ENCODE measurements at places on chromosomes 11 and 22. TPM values are rescaled to one million over a fixed set of nuclear protein-coding genes. Genes with fewer than 3 reads are reported as not detected.

- no peaks in the 10 kb centered on the region for H3K4me1 ChIP-seq
- H3K27ac ChIP-seq, result no peak overlapping the region
- no peak overlapping the region for H3K4me3 ChIP-seq
Measured at GRCh38 chr22:49735411-49735900, 92.2 kb downstream of the BRD1 start.

DNA sequence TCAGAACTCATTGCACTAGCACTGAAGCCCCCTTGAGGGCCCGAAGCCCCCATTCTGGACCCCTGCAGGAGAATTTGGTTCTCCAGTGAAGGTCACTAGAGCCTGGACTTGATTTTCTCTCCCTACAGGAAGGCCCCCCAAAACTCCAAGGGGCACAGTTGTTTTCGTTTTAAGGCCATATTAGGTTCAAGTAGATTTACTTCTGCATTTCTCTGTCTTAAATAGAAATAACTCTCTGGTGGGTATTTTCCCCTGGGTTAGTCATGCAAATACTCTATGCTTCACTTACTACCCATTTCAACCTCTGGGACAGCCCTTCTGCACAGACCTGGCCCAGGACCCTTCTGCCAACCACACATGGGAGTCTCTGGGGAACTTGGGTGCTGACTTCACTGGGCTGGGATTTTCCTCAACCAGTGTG, 41.6 kb downstream of the WEE1 start:
- H3K27ac ChIP-seq, result no peak overlapping the region
- no peak overlapping the region for H3K4me3 ChIP-seq
- H3K4me1 ChIP-seq, result peaks cover 23% of the 10 kb centered on the region
- no peaks in the 10 kb centered on the region for H3K36me3 ChIP-seq
- DNase-seq, result no peak

GRCh38 chr11:77214557-77214956, 86.5 kb downstream of the MYO7A start:
- no peaks in the 10 kb centered on the region for H3K4me1 ChIP-seq
- no peaks in the 10 kb centered on the region for H3K27me3 ChIP-seq
- H3K36me3 ChIP-seq, result no peaks in the 10 kb centered on the region
- H3K27ac ChIP-seq, result no peak overlapping the region

DNA sequence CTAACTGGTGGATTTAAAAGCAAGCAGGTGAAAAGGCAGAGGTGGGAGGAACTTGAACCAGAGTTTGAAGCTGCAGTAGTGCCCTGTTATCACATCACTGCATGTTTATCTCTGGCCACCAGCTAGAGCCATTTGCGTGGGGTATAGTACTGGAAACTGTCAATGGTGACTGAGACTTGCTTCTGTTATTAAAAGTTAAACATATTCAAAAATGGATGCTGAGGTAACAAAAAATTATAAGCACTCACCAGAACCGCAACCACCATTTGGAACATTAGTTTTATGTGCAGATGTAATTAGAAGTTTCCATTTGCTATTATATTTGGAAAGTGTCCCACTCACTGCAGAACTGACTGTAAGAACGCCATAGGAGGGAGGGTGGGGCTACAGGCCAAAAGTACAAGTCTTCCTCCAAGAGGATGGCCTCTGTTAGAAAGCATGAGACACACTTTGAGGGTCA, 1.2 kb upstream of the CD59 start:
- H3K27ac ChIP-seq, result peak overlapping the region; percentile 95
- DNase-seq, result no peak
- H3K4me1 ChIP-seq, result peaks cover 5% of the 10 kb centered on the region
- no peak overlapping the region for H3K4me3 ChIP-seq
- H3K27me3 ChIP-seq, result no peaks in the 10 kb centered on the region

DNA sequence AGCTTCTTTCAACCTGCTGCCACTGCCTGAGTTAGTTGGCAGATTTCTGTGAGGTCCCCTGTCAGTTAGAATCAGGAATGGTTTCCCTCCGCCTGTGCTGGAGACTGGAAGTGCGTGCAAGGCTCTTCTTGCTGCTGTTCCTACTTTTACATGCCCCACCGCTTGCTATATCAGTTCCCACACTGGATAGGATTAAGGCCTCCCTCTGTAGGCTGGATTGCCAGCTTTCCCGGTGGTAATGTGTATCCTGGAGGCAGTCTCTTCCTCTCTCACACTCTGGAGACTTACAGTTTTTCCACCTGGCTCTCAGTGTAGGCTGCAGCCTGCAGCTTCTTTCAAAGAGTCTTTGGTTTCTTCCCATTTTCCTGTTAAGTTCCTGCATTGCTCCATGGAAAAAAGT, 66.5 kb downstream of the ARHGAP42 start:
- no peak overlapping the region for H3K4me3 ChIP-seq
- DNase-seq, result no peak
- no peak overlapping the region for H3K27ac ChIP-seq
- H3K4me1 ChIP-seq, result peaks cover 2% of the 10 kb centered on the region
- H3K36me3 ChIP-seq, result no peaks in the 10 kb centered on the region

- H3K27me3 ChIP-seq, result no peaks in the 10 kb centered on the region
- H3K27ac ChIP-seq, result no peak overlapping the region
- no peak overlapping the region for H3K4me3 ChIP-seq
- DNase-seq, result peak; percentile 76
- H3K4me1 ChIP-seq, result no peaks in the 10 kb centered on the region
Measured at GRCh38 chr11:6438979-6439571, 1.7 kb downstream of the HPX start.

- H3K27ac ChIP-seq, result no peak overlapping the region
- no peaks in the 10 kb centered on the region for H3K27me3 ChIP-seq
Measured at GRCh38 chr11:106172386-106172991, 95.0 kb downstream of the AASDHPPT start.

DNA sequence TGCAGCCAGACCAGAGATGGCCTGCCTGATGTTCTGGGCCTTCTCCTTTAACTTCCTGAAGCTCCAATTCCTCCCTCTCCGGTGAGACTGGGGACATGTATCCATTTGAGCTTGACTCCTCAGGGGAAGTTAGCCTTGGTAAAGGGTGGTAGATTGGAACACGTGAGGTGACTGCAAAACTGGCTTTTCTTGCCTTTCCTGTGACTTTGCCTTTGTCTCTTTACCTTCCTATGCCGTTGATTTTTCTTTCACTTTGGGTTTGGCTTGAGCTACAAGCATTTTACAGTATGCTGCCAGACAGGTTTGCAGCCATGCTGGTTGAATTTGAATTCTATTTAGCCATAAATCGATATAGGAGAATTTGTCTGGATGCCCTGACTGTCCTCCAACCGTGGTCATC, 16.8 kb upstream of the GLYATL1 start:
- H3K4me3 ChIP-seq, result no peak overlapping the region
- DNase-seq, result no peak
- H3K27me3 ChIP-seq, result no peaks in the 10 kb centered on the region
- H3K27ac ChIP-seq, result no peak overlapping the region

GRCh38 chr11:13480198-13480597, 15.6 kb downstream of the PTH start:
- no peak overlapping the region for H3K27ac ChIP-seq
- H3K36me3 ChIP-seq, result no peaks in the 10 kb centered on the region
- no peak for DNase-seq
- H3K4me3 ChIP-seq, result no peak overlapping the region

DNA sequence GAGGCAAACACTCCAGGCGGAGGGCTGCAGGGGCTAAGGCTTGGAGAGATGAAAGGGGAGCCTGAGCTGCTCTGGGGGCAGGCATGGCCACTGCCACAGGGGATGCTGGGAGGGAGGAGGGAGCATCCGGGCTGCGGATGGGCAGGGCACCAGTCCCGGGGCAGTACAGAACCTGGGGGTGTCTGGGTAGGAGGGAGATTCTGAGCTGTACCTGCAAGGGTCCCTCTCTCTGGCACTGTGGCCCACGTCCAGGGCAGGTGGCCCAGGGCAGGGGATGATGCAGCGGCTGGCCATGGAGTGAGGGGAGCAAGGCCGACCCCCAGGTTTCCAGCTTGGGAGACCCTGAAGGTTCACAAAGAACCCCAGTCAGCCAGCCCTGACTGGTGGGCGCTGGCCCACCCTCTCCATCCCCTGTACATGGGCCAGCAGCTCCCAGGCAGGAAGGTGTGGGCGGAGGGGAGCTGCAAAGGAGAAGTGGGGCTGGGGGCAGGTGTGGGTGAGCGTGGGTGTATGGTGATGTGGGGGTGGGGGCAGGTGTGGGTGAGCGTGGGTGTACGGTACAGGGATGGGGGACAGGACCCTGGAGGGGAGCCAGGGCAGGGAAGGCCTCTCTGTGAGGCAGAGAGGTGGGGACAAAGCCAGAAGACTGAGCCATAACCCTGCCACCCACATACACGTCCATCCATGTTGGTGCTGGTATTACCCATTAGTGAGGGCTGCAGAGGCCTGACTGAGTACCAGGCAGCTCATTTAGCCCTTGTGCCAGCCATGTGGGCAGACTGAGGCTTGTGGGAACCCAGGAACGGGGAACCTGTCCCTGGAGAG, 2.2 kb upstream of the TNFRSF13C start:
- no peak overlapping the region for H3K4me3 ChIP-seq
- H3K4me1 ChIP-seq, result peaks cover 2% of the 10 kb centered on the region
- DNase-seq, result no peak
- H3K27ac ChIP-seq, result no peak overlapping the region

- peaks cover 3% of the 10 kb centered on the region for H3K4me1 ChIP-seq
- no peak overlapping the region for H3K4me3 ChIP-seq
- no peak overlapping the region for H3K27ac ChIP-seq
- no peaks in the 10 kb centered on the region for H3K27me3 ChIP-seq
Measured at GRCh38 chr11:36405585-36406367, 104.3 kb downstream of the TRAF6 start.

- no peaks in the 10 kb centered on the region for H3K27me3 ChIP-seq
- no peak overlapping the region for H3K4me3 ChIP-seq
- peak; percentile 26 for DNase-seq
- peaks cover 15% of the 10 kb centered on the region for H3K36me3 ChIP-seq
- no peak overlapping the region for H3K27ac ChIP-seq
Measured at GRCh38 chr22:19488884-19489843, 9.4 kb downstream of the CDC45 start.

DNA sequence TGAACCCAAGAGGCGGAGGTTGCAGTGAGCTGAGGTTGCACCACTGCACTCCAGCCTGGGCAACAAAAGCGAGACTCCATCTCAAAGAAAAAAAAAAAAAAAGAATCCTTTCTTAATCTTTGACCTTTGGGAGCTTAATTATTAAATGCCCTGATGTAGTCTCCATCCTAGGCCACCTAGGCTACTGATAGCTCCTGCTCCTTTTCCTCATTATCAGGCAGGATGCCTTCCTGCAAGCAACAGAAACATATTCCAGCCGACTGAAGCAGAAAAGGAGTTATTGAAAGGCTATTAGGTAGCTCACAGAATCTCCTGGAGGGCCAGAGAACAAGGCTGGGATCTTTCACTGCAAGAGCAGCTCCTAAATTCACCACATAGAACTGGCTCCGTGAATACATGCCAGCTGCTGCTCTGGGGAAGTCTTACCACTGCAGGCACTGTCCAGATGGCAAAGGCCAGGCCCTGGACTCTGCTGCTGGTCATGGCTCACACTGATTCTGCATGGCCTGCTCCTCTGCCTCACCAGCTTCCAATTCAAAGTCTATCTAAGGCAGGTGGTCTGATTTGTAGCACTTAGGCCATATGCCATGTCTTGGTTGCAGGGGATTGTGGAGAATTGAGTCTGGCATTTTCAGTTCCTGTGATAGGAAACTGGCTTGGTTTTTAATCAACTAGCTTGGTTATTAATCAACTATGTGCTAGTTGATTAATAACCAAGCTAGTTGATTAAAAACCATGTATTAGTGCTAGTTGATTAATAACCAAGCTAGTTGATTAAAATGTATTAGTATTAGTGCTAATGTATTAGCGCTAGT, 26.0 kb upstream of the POLD3 start:
- peak; percentile 85 for DNase-seq
- peak overlapping the region; percentile 10 for H3K4me3 ChIP-seq
- H3K36me3 ChIP-seq, result no peaks in the 10 kb centered on the region
- peak overlapping the region; percentile 82 for H3K27ac ChIP-seq

DNA sequence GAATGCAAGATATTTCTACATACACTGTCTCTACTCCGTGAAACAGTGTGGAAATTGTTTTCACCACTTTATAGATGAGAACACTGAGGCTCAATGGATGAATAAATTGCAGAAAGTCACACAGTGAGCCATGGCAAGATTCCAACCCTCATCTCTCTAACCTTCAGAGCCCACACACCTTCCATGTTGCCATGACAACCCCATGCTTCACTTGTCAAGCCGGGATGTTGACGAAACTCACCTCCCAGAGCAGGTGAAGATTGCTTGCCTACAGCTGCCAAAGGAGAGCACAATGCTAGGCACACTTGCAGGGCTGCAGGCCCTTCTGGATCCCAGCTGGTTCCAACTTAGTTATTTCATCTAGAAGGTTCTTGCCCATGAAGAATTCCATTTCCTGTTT, 71.4 kb upstream of the SEZ6L start:
- H3K27me3 ChIP-seq, result no peaks in the 10 kb centered on the region
- H3K4me3 ChIP-seq, result no peak overlapping the region
- no peaks in the 10 kb centered on the region for H3K36me3 ChIP-seq
- no peaks in the 10 kb centered on the region for H3K4me1 ChIP-seq
- no peak for DNase-seq

DNA sequence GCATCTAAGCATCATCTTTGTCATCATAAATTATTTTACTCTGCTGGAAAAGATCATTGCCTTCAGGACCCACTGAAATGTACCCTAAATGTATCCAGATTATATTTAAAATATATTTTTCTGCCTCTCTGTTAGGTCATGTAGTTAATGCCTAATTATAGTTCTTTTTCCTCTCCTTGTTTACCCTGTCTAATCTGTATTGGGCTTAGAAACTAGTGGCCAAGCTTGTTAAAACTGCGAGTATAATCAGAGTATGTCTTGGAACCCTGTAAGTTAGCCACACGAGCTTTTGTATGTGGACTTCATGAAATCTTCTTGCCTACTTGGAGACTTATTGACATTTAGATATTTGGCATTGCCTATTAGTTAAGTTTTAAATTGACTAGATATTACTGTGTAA, 55.6 kb downstream of the ARFGAP2 start:
- no peak for DNase-seq
- H3K4me3 ChIP-seq, result no peak overlapping the region
- H3K36me3 ChIP-seq, result no peaks in the 10 kb centered on the region
- no peak overlapping the region for H3K27ac ChIP-seq
- no peaks in the 10 kb centered on the region for H3K27me3 ChIP-seq

BID gene
- 12.7 TPM for polyA plus RNA-seq

OR51B4 gene
- polyA plus RNA-seq, result not detected

SLC25A45 gene
- polyA plus RNA-seq, result 18.1 TPM

FAM111A gene
- 19.5 TPM for polyA plus RNA-seq

FAM227A gene
- 0.36 TPM for polyA plus RNA-seq

ADM2 gene
- 3.5 TPM for polyA plus RNA-seq

SAA4 gene
- polyA plus RNA-seq, result not detected

Measured in small intestine (tissue), 16 donors.